ENCODE measurements at places on chromosomes 2 and 18.
A peak's percentile ranks its signal among the peaks of the same experiment; 100 is the strongest.

DNA sequence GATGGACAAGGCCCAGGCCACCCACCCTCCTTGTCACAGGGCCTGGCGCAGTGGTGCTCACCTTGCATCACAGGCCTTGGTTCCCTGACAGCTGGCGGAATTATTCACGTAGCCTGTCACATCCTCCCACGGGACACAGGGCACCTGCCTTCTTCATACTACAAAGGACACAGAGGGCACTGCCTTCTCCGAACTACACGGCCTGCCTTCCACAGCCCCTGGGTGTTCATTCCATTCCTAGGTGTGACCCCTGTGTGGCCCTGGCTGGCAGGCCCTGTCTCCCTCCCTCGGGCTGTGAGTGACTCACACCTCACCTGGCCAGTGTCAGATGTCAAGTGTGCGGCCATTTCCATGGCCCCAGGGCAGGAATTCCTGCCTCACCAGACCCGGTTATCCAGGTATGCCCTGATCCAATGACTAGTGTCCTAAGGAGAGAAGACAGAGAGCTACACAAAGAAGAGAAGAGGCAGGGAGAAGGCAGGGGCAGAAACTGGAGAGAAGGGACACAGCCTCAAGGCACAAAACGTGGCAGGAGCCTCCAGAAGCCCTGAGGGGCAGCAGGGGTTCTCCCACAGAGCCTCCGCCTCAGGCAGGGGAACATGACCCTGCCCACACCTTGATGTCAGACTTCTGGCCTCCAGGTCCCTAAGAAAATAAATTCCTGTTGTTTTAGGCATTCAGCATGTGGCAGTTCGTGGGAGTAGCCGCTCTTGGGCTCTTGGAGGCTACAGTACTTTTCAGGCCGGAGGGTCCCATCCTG, 43.4 kb downstream of the MBP start:
- DNase-seq = no peak

DNA sequence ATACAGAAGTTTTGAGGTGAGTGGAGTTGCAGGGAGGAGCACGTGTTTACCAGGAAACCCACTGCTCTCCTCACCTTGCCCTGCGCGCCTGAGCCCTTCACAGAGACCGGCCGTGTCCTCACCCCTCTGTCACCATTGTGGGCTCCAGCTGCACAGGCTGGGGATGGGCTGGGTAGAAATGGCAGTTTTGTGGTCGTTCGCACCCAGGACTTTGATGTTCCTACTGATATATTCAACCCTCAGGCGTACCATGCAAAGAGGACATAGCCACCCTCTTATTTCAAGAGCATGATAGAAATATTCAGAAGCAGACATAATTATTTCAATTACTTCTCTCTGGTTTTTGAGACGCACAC, 78.2 kb downstream of the GBX2 start:
- no peak for DNase-seq

DNA sequence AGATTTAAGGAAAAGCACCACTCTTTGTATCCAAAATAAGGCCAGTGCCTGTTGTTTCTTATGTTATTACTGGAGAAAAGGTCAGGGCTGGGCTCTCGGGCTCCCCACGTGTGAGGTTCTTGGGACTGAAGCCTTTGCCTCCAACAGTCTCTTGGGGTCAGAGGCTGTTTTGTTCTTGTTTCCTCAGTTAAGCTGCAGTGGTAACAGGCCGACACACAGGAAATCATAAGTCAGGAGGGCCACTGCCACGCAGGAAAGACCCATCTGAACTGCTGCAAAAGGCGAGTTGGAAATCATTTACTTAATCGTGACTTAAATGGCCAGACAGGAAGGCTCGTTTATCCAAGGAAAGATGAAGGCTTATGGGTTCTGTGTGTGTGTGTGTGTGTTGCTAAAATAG, 30.3 kb upstream of the IL37 start:
- peak; percentile 48 for DNase-seq

GRCh38 chr2:25996844-25997243, 14.5 kb upstream of the KIF3C start:
- DNase-seq = no peak

DNA sequence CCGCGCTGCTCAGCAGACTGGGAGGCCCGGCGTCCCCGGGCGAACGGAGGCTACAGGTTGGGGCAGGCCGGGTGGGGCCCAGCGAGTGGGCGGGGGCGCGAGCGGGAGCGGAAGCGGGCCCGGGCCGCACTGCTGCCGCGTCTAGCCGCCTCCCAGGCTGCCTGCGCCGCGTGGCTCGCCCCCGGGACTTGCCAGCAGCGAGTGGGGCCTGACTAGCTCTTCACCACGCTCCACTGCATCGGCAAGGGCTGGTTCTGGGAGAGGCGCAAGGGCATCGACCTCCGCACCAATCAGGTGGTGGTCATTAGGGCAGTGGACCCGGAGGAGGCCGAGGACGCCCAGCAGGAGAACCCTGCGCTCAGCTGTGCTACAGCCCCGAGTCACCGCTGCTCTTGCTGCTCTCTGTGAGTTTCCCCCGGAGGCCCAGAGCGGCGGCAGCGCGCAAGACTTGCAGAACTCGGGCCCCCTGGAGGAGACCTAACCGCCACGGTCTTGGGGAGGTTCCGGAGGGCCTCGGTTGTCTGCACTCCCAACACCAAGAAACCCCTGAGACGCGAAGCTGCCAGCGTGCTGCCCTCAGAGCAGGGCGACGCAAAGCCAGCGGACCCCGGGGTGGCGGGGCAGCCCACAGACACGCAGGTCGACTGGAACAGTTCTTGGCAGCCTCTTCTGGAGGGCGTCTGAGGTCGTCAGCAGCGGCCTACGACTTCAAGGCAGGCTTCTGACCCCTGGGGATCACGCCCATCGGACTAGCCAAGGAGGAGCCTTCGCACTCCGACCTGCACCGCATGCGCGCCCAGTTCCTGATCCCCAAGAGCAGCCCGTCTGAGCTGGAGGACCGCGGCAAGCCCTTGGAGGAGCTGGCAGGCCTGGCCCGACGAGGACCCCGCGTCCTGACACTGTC, 27.2 kb upstream of the PTPN2 start:
- peak; percentile 28 for DNase-seq

DNA sequence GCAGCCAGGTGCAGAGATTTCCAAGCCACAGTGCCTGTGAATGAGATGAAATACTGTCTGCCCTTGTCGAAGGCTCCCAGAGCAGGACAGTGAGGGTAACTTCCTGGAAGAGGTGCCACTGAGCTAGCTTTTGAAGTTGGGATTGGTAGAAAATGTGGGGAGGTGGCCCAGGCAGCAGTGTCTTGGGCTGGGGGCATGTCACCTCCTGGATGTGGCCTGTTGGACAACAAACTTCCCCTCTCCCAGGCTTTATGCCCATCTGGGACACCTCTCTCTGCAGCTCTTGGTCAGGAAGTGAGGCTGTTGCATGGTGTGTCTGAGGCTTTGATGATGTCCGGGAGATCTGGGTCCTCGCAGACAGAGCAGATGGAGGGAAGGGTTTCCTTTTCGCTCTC, 151.4 kb downstream of the DYSF start:
- no peak for DNase-seq

- DNase-seq = no peak
Observed at GRCh38 chr2:198168651-198169050, 364.3 kb downstream of the PLCL1 start.

GRCh38 chr2:163801486-163801885, 65.7 kb upstream of the FIGN start:
- no peak for DNase-seq

- DNase-seq = peak; percentile 58
Observed at GRCh38 chr2:44244135-44244871, 31.0 kb upstream of the SLC3A1 start.

GRCh38 chr2:29326926-29327325, 211.7 kb downstream of the CLIP4 start:
- no peak for DNase-seq

DNA sequence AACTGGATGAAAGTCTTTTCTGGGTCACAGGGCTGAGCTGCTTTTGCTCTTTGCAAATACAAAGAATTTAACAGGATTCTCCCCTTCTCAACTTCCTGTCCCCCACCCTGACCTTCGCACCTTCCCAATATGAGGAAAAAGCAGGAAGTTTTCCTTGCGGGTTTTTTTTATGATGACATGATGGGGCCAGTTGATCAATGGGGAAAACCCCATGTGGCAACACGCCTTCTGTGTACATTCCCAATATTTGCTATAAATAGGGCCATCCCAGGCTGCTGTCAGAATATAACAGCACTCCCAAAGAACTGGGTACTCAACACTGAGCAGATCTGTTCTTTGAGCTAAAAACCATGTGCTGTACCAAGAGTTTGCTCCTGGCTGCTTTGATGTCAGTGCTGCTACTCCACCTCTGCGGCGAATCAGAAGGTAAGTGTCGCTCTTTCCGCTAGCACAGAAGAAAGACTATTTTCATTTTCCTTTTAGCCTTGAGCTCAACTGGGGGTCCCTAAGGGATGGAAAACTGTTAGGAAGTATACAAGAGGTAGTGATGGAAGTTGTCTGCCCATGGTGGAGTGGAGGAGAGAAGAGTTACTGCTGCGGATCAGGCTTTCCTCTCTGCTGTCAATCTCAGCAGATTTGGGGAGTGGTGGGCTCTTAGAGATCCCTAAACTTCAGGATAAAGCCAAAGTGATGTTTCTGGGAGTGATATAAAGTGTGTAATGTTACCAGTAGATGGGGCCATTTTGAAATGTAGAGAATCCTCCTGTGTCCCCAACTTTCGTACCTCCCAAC, at the start of gene CCL20:
TSS of gene CCL20 (plus strand) at position 281 of the 792 bp plus-strand sequence. CDS start at position 351, 70 bp downstream.
- DNase-seq = peak; percentile 88

- DNase-seq = no peak
Observed at GRCh38 chr2:136068581-136069227, 49.2 kb downstream of the CXCR4 start.

DNA sequence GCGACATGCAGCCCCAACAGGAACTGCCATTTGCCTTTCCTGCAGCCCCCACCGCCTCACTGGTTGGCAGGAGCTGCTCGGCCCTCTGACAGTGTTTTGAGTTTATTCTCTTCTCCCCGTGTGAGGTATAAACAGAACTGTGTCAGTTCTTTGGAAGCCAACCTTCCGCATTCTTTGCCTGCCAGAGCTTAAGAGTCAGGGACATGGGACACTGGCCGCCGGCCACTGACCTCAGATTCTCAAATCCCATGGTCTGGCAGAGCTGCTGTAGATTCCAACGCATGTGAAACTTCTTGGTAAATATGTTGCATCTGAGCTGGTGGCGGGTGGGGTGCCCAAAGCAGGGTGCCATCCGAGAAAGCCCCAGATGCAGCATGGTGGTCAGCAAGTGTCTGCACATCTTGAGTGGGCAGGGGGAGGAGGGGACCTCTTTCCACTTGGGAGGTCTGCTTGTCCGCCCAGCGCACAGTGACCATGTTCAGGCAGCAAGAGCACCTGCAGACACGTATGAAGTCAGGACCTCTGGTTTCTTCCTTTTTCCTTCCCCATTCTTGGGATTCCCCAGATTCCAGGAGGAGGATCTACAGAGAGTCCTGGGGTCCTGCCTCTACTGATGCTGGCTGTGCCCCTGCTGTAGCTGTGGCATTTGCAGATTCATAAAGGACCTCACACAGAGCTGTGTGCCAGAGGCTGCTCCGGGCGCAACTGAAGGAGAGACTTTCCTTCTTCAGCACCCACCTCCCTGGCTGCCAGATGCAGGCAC, 23.8 kb downstream of the ASB18 start:
- DNase-seq = no peak

DNA sequence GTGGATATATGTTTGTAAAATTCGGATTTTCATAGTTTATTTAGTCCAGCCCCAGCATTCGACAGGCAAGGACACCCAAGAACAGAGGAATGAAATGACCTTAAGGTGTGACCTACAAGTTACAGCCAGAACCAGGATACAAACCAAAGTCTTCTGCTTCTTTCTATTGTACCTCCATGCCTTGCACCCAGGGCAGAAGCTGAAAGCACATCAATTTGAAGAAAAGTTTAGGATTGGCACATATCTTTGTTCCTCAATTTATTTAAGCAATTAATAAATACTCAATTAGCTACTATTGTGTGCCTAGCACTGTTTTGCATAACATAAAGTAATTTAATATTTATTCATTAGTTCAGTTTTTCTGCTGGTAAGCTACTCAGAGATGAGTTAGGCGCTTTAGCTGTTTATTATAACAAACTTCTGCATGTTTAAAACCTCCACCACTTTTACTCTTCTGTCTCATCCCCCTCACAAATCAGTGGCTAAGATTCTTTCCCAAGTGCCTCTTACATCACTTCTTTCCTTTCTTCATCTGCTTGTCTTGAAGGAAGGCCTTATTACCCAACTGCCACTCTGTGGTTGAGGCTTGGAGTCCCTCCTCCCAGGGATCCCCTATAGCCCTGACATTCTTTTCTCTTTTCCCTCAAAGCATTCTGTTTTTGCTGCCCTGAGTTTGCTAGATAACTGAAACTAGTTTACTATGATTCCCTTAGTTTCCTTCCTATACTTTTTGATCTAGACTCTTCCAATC, 37.1 kb upstream of the DARS1 start:
- DNase-seq = peak; percentile 96

GRCh38 chr2:209519271-209519670, 95.4 kb downstream of the MAP2 start:
- no peak for DNase-seq

DNA sequence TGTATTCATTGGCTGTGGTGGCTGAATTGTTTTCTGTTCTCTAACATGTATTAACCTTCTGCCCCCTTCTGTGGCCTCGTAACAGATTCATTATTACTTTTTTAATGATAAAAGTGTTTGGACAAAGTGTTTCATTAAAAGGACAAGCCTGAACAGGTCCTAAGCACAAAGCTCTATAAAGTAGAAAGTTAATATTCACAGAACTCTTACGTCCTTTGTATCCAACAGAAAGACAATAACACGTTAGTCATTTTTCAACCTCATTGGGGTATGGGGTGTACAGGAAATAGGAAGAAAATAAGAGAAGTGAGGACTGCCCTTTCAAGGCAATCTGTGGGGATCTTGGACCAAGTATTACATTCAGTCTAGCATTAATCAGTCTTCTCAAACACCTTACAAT, 105.5 kb upstream of the RGPD4 start:
- DNase-seq = no peak

GRCh38 chr2:149513461-149513860, 74.1 kb downstream of the MMADHC start:
- no peak for DNase-seq

DNA sequence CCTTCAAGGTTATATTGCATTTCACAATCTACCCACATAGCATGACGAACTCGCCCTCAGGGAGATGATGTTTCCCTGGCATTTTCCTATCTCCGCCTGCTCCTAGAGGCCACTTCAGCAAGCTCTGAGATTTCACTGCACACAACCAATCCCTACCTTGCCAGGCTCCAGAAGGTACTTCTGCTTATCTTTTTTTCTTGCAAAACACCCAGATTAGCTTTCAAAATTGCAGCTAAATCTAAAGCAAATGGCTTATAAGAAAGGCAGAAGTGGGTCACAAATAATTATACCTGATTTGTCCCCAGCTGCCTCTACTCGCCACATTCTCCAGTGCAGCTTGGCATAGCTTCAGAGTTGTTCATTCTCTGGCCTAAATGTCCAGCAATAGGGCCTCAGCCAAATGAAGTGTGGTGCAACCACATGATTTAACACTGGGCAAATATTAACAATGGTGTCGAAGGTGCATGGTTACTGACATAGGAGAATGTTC, 32.4 kb upstream of the MRPL19 start:
- no peak for DNase-seq

GRCh38 chr2:32825291-32825712, 121.5 kb upstream of the LTBP1 start:
- DNase-seq = no peak

- DNase-seq = no peak
Observed at GRCh38 chr2:20516646-20517341, 69.9 kb downstream of the RHOB start.

GRCh38 chr2:16200554-16201193, 260.3 kb downstream of the MYCN start:
- no peak for DNase-seq

- no peak for DNase-seq
Observed at GRCh38 chr2:188319838-188320237, 28.2 kb downstream of the GULP1 start.

GRCh38 chr2:63712748-63713147, 124.0 kb downstream of the MDH1 start:
- peak; percentile 10 for DNase-seq
